ENCODE measurements at places on chromosomes 7 and 10.

- no peak for DNase-seq
Measured at GRCh38 chr10:33236916-33237315, 97.6 kb downstream of the NRP1 start.

DNA sequence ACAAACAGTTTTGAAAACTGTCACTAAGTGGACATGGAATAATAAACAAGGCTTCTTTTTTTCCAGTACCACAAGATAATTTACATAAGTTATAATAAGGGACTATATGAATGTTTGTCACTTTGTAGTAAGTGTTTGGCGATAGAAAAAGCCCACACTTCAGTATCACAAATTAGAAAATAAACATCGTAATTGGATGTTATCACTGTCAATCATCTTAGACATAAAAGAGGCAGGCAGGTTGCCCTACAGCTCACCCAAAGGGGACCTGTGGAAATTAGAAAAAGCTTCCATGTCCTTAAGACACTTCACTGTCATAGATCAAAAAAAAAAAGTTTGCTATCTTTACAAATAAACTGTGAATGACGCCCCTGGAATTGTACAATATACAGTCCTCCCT, 3.6 kb upstream of the NOC3L start:
- no peak for DNase-seq

GRCh38 chr10:69632516-69633199, 2.6 kb downstream of the FAM241B start:
- DNase-seq, result no peak

DNA sequence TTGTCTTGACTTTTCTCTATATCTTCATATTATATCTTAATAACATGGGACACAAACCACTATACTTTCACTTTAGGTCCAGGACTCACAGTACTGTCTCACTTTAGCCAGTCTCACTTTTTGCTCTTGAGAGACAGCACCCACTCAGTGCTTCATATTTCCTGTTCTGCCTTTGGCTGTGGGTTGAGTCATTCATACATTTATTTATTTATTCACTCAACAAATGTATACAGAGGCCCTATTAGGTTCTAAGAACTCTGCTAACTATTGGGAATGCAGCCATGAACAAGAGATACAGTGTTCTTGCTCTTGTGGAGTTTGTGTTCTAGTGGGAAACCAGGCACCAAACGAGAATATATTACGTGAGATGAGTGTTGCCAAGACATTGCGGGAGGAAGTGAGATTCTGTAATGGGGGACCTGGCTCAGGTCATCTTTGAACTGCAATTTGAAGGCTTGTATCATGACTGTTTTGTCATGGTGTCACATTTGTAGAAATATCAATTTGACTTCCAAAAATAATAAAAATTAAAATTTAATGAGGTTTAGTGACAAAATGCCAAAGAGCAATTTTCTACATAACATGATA, 190.1 kb downstream of the SDHAF3 start:
- DNase-seq, result no peak

DNA sequence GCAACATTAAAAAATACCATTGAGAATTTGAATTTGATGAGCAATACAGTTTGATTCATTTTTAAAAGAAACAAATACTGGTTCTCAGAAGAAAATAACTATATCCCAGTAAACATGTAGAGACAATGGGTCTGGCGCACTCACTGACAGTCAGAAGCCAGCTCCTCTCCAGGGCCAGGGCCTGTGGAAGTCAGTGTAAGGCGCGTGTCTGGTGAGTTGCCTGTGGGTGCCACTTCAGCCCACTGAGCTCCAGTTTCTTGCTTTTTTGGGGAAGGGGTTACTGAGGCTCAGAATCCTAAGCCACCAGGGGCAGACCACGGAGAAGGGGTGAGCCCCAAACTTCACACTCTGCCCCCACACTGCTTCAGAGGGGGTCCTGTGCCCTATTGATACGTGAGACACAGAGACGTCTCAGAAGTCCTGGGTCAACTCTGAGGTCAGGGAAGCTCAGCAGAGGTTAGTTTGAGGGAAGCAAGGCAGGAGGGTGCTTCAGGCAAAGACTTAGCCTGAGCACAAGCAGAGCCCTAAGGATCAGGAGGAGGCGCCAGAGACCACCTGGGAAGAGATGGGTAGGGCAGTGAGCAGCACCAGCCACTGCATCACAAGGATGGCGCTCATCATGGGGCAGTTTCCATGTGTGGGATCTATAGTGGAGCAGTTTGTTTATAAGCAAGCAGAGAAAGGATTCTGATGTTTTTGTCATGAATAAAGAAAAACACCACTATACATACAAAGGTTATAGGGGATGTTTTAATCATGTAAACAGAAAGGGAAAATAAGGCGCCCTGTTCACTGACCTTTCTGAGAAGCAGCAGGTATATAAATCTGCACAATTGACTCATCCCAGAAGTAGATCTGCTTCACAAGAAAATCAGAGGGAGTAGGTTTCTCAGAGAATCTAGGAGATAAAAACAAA, 95.7 kb downstream of the PKD1L1 start:
- DNase-seq, result no peak

- DNase-seq, result no peak
Measured at GRCh38 chr7:148507787-148508186, 82.8 kb upstream of the C7orf33 start.

DNA sequence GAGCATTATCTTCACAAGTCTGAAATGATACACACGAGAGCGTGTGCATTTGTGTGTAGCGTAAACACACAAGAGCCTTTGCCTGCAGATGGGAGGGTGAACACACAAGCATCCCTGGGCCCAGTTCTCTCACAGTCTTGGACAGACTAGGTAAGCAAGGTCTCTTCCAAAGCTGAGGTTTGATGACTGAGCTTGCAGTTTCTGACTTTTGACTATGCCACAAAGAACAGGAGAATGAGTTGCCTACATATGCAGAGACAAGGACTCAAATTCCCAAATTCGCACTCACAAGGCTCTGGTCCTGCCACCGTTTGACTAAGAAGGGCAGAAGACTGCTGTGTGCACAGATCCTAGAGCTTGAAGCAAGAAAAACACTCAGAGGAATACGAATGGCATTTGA, 55.8 kb downstream of the FAM53B start:
- no peak for DNase-seq

- no peak for DNase-seq
Measured at GRCh38 chr7:152462995-152463708, 27.3 kb upstream of the KMT2C start.

DNA sequence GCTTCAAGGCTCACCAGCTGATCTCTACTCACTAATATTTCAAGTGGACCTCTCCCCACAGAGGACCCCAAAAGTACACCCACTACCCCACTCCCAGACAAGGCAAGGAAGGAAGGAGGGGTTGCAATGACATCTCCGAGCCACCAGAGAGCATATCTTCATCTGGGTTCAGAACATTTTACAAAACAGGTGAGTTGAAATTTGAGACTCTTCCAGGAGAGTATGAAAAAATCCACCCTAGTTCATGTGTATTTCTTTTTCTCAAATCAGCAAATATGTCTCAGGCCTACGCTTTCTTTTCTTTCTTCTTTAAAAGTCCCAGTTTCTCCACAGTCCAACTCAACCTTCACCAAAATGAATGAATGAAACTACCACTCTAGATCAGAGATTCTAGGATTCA, 61.9 kb downstream of the SGMS1 start:
- DNase-seq, result no peak
